T-helper 2 cell treated with Interferon-gamma antibody and Interleukin-4, amounts not matched to agents 5 μg/mL and 100 μg/mL, for 36 hours (primary cell): ENCODE measurements at places on chromosomes 2 and 18.

DNA sequence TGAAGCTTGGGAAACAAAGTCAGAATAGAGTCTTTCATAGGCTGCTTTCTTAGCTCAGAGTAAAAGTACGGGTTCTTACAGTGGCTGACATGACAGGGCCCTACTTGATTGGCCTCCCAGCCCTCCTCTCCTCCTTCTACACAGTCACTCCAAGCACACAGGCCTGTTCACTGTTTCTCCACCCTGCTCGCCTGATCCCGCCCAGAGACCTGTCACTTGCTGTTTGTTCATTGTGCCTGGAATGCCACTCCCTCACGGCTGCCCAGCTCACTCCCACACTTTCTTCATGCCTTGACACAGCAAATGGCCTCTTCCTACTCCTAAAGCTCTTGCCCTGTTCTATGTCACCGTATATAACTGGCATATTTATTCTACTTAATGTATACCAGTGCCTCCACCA lies 104.8 kb downstream of the MAP4K4 start:
- DNase-seq = no peak

- DNase-seq = no peak
Observed at GRCh38 chr2:112335600-112335999, 60.2 kb downstream of the ZC3H6 start.

GRCh38 chr2:111909079-111909478 lies 10.7 kb downstream of the MERTK start:
- no peak for DNase-seq

DNA sequence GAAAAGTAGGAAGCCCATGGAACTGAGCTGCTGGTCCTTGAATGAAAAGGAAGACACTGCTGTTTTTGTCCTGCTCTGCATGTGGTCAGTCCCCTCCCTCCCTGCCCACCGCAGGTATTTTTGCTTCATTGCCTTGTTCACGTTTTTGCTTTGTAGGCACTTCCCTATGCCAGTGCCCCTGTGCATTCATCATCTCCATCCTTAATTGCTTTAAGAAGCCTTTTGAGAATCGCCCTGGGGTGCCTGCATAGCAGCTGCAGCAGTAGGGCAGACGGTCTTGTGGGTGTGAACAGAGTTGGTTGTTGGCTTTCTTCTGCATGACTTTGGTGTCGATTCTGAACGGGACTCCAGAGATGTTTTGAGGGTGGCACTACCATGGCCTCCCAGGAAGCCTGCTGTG lies 97.0 kb downstream of the CABLES1 start:
- DNase-seq = no peak

- no peak for DNase-seq
Observed at GRCh38 chr2:42435628-42436027, 58.2 kb downstream of the KCNG3 start.

DNA sequence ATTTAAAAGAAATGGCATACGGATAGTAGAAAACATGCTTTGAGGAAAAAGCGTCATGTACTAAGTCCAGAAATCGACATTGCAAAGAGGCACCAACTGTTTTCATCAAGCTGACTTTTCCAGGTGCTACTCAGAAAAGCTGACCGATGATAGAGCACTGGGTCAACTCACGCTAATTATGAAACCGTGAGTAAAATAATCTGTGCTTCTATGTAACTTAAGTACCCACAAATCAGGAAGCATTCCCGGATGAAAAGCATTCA lies 353 bp upstream of the NUP35 start:
- DNase-seq = no peak
